ENCODE measurements at places on chromosomes 1 and 21.
A peak's percentile ranks its signal among the peaks of the same experiment; 100 is the strongest.

DNA sequence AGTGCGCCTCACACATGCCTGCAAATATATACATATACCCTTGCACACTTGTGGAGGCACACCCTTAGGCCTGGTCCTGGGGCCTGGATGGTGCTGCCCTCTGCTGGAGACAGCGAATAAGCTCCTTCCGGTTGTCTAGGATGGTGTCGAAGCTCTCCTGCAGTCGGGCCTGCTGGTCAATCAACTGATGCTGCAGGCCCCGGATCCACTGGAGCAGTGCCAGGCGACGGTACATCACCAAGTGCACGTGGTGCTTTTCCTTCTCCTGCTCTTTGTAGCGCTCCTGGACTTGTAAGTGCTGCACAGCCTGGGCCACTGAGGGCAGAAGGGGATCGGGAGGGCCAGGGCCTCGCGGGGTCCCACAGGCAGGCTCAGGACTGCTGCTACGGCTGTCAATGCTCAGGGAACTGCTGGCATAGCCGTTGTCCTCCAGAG is 3.1 kb downstream of the C1orf216 start:
- DNase-seq = peak; percentile 78

DNA sequence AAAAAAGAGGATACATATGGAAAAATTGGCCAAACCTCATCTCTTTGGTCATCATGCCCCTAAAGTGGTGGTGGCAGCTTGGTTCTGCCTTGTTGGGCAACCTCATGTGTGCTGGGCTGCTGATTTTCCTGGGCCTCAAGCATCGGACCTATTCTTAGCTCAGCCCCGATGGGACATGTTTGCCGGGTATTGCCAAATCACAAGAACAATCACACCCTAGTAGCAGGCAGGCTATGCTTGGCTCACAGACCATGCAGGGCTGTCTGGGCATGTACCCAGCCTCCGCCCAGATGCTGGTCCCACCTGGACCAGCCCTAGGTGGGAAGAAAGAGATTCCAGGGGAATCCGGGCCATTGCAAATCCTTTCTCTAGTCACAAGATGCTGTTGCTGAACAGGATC is 189.4 kb upstream of the FGGY start:
- DNase-seq = peak; percentile 80

GRCh38 chr1:106254748-106255147 is 801.7 kb upstream of the PRMT6 start:
- DNase-seq = no peak

- DNase-seq = no peak
Measured at GRCh38 chr1:2393471-2393877, 1.8 kb downstream of the RER1 start.

DNA sequence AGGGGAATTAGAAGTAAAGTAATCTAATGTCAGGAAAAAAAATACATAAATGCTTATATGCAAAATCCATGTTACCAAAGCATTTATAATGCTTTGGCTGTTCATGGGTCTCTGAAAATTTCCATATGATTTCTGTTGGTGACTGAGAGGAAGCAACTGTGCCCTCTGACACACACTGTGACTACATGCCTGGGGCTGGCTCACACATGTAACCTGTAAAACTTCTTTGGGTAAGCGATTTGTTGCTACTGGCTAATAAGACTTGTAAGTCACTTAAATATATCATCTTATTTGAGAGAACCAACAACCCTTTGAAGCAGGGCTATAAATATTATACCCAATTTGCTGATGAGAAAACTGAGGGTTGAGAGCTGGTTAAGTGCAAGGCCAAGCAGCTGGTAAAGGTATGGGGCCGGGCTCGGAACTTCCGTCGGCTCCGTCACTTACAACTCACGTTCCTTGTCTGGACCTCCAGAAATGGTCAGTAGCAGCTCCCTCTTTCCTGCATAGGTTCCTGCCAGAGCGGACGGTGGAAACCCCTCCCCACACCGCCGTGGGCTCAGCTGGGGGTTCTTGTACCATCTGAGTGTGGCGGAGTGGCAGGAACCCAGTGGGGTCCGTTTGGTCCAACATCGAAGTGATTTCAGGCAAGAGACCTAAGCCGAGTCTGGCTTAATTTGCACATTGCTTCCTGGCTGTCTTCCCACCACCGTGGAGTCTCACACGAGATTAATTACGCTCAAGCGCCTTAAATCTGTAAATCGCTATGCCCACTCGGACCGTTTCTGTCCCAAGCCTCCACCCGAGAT is 714 bp downstream of the DFFA start:
- DNase-seq = no peak

- DNase-seq = no peak
Measured at GRCh38 chr1:45746922-45747321, 3.5 kb downstream of the IPP start.

DNA sequence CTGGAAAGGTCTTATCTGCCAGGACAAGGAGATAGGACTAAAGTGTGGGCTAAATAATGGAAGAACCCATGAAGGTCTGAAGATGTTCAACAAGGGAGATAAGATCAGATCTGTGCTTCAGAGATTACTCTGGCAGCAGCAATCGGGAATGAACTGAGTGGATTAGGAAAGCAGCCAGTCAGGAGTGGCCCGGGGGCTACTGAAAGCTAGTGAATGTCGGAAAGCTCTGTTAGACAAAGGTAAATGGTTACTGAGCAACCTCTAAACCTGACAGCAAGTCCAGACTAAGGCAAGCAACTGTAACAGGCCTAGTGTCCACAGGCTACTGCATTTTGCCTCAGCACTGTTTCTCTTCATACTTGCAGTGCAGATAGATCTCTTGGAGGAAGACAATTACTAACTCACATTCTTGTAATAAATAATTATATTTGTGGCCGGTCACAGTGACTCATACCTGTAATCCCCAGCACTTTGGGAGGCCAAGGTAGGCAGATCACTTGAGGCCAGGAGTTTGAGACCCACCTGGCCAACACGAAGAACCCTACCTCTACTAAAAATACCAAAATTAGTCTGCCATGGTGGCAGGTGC is 12.5 kb downstream of the IQGAP3 start:
- DNase-seq = no peak

DNA sequence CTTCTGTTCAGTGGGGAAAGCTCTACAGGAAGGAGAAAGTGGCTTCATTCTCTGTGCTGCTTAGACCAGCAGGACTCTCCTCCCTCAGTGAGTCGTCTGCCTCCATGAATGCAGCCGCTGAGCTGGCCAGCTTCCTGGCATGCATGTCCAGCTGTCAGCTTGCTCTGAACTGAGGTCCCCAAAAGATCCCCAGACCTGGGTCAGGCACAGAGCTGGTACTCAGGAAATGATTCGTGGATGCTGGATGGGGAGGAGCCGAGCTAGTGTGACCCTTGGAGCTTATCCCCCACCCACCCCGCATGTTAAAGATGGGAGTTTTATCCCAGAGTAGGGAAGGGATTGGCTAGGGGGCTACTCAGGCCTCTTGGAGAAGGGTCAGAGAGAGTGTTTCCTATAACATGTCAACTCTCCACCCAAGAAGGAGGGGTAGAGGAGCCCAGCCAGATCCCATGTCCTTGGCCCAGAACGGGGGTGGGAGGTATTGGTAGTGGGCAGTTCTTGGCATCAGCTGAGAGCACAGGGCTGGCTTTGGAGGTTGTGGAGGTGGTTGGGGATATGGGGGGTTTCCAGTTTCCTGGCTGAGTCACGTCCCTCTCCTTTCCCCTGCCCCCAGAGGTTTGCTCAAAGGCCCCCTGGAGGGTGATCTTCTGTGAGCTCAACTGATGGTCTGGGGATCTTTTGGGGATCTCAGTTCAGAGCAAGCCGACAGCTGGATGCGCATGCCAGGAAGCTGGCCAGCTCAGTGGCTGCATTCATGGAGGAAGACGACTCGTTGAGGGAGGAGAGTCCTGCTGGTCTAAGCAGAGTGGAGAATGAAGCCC is 110.1 kb downstream of the FOXD2 start:
- no peak for DNase-seq

DNA sequence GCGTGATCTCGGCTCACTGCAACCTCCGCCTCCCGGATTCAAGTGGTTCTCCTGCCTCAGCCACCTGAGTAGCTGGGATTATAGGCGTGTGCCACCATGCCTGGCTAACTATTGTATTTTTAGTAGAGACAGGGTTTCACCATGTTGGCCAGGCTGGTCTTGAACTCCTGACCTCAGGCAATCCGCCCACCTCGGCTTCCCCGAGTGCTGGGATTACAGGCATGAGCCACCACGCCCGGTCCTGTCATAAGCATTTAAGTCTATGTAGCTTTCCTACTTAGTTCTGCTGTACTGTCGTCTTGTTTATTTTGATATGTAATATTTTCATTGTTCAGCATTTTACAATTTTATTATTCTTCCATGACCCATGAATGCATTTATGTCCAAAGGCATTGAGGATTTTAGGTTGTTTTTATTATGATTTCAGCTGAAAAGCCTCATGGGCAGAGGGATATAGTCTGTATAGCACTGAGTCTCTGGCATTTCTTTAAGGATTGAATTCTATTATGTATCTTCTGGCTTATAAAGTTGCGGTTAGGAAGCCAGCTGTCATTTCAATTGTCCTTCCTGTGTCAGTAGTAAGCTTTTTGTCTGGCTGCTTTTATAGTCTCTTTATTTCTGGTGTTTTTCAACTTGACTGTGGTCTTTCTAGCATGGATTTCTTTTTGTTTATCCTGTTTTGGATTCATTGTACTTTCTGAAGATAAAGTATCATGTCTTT is 9.2 kb downstream of the AGPAT3 start:
- DNase-seq = no peak

DNA sequence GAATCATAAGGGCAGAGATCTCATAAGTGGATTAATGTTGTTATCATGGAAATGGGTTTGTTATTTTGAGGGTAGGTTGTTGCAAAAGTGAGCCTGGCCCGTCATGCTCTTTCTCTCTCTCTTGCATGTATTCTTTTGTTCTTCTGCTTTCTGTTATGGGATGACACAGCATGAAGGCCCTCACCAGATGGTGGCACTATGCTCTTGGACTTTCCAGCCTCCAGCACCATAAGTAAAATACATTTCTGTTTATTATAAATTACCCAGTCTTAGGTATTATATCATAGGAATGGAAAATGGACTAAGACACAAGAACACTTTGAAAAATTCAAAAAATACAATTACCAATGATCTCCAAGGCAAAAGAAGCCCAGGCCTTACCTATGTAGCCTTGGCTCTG is 676.1 kb downstream of the PTPRU start:
- peak; percentile 47 for DNase-seq

DNA sequence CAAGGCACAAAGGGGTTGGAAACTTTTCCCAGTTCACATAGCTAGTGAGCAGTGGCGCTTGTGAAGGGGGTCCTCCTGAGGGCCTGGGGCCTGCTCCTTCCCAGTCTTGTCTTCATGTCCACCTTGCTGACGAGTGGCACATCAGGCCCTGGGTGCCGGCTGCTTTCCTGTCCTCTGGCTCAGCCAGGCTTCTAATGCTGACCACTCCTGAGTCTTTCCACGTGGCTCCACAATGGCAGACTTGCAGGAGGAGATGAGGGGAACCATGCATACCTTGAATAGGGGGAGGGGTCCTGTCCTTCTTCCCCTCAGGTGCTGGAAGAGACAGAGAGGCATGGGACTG is 38.7 kb downstream of the MAPKAPK2 start:
- DNase-seq = no peak

GRCh38 chr1:226640321-226641136 is 92.0 kb downstream of the STUM start:
- DNase-seq = no peak
